Endothelial cell (in vitro differentiated cells): ENCODE measurements at places on chromosomes 2 and 18. TPM values are rescaled to one million over a fixed set of nuclear protein-coding genes. Genes with fewer than 3 reads are reported as not detected.
A peak's percentile ranks its signal among the peaks of the same experiment; 100 is the strongest.

SRD5A2 gene
- 0.64 TPM for total RNA-seq

LDAH gene
- total RNA-seq = 21.9 TPM

RIT2 gene
- not detected for total RNA-seq

ANKRD30B gene
- not detected for total RNA-seq

LRRC30 gene
- not detected for total RNA-seq

TOGARAM2 gene
- total RNA-seq = 0.23 TPM

OR6B2 gene
- 0.23 TPM for total RNA-seq

HIBCH gene
- 29.8 TPM for total RNA-seq

MROH2A gene
- total RNA-seq = 0.31 TPM

CHMP1B gene
- 38.5 TPM for total RNA-seq

LRP1B gene
- 1.4 TPM for total RNA-seq

HOXD1 gene
- 3.8 TPM for total RNA-seq

VIL1 gene
- 0.44 TPM for total RNA-seq

INPP5D gene
- 79.2 TPM for total RNA-seq

DNA sequence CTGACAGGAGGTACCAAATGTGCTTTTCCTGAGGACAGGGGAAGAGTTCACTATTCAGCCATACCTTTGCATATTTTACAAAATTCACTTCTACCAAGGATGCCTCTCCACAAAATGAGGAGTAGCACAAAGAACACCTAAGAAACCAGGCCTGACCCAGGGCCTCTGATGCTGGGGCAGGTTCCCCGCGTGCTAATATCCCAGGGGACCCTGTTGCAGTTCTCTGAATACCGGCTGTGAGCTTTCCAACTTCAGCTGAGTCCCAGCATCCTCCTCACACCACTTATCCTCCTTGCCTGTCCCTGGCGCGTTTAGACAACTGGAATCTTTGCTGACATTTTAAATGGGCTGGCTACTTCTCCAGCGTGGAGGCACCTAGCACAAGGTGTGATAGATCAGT, 142.3 kb downstream of the BCL2 start:
- no peak overlapping the region for H3K4me3 ChIP-seq
- DNase-seq = no peak
- H3K36me3 ChIP-seq = no peaks in the 10 kb centered on the region
- peaks cover 1% of the 10 kb centered on the region for H3K27me3 ChIP-seq
- H3K27ac ChIP-seq = no peak overlapping the region

DNA sequence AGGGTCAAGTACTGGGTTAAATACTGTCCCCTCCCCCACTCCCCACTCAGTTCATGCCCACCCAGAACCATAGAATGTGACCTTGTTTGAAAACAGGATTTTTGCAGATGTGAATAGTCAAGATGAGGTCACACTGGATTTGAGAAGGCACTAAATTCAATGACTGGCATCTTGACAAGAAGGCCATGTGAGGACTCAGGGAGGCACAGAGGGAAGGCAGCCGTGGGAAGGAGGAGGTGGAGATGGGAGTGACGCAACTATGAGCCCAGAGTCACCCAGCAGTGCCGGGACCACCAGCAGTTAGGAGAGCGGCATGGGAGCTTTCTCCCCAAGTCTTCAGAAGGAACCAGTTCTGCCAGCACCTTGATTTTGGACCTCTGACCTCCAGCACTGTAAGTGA, 257.3 kb downstream of the BCL2 start:
- H3K27ac ChIP-seq = no peak overlapping the region
- DNase-seq = no peak
- no peak overlapping the region for H3K4me3 ChIP-seq
- peaks cover 7% of the 10 kb centered on the region for H3K27me3 ChIP-seq

DNA sequence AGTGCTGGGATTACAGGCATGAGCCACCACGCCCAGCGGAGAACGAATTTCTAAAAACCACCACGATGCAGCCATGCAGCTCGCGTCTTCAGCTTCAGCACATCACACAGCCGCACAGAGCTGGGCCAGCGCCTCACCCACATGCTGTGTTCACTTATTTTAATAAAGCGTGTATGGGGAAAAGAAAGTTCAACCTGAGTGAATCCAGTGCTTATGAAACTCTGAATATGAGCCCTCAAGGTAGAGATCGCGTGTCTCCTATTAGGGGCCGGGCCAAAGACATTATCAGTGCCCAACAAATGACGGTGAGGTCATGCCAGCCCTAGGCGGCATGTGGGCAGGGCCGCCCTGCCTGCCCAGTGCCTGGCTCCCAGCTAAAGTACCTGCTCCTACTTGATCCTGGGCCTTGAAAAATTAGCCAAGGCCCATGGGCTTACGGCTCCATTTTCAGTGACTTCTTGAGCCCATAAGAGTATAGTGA, 44.3 kb downstream of the SPRED2 start:
- no peak for DNase-seq
- H3K27ac ChIP-seq = no peak overlapping the region
- peaks cover 27% of the 10 kb centered on the region for H3K4me1 ChIP-seq
- peaks cover 8% of the 10 kb centered on the region for H3K27me3 ChIP-seq

GRCh38 chr2:127054604-127054930, 52.4 kb downstream of the BIN1 start:
- H3K36me3 ChIP-seq = peaks cover 28% of the 10 kb centered on the region
- H3K27me3 ChIP-seq = peaks cover 30% of the 10 kb centered on the region
- H3K27ac ChIP-seq = peak overlapping the region; percentile 43
- peaks cover 22% of the 10 kb centered on the region for H3K4me1 ChIP-seq
- DNase-seq = no peak

DNA sequence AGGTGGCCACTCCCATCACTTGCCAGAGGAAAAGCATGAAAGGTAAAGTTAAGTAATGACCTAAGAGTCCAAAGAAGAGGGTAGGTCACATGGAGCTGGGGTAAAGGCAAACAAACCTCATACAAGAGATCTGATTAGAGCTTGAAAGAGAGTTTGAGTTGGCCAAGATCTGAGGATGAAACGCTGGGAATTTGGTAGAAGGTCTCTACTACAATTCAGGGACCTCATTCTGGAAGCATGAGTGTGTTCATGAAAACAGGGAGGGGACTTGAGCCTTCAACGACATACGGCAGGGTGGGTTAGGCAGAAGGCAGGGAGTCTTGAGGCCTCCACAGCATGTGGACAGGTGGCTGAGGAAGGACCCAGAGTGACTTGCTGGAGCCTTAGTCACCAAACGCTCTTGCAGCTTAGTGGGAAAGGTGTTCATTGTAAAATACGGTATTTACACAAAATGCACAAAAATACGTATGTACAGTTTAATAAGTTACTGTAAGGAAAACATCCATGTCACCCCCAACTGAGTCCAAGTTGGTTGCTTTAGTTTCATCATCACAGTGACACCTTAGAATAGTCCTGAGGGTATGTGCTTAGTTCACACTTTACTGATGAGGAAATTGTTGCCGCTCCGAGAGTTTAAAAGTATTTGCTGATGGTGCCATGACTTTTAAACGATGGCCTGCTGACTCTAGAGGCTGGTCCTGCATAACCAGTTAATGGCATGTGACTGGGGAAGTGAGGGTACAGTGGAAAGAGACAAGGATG, 5.0 kb upstream of the FARP2 start:
- H3K4me1 ChIP-seq = peaks cover 7% of the 10 kb centered on the region
- peaks cover 4% of the 10 kb centered on the region for H3K27me3 ChIP-seq
- DNase-seq = no peak

DNA sequence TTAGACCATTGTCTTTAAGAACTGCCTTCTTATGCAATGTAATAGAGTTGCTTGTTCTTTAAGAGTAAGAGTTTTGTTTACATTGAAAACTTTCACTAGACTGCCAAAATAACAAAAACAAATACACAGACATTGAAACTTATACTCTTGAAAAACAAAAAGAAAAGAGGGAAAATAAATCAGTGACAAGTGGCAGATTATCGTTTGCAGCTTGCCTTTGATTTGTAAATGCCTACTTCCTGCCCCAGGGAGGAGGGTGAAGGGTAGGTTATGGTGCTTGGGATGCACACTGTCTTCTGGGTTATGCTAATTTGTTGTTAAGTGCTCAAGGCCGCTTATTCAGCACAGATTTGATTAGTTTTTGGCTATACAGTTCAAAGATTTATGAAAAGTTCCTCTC, 198.7 kb downstream of the TGIF1 start:
- H3K27me3 ChIP-seq = peaks cover 2% of the 10 kb centered on the region
- H3K4me3 ChIP-seq = no peak overlapping the region
- no peak overlapping the region for H3K27ac ChIP-seq
- DNase-seq = no peak
- no peaks in the 10 kb centered on the region for H3K4me1 ChIP-seq
- no peaks in the 10 kb centered on the region for H3K36me3 ChIP-seq

DNA sequence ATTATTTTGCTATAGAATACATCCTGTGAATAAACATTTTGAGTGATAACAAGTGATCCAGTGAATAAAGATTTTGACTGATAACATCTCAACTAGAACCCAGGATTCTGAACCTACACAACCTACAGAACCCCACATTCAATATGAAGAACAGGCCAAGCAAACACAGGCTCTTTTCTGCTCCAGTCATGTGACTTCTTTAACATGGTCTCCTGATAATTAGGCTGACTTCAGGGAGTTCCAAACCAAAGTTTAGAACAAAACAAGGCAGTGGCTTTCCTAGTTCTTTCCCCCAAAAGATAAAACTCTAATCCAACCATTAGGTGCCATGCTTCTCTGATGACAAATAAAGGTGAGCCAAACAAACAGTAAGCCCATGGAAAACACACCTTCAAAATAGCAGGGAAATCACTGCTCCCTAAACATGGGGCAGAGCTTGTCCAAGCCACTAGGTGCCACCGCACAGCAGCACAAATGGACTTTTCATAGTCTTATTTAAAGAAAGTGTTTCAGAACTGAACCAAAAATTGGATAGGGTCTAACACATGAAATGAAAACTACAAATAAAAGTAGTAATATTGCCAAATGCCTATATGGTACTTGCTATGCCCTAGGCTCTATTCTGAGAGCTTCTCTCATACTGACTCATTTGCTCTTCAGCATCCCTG, 95.3 kb downstream of the EVA1A start:
- peaks cover 21% of the 10 kb centered on the region for H3K4me1 ChIP-seq
- peak; percentile 10 for DNase-seq
- no peaks in the 10 kb centered on the region for H3K36me3 ChIP-seq
- no peak overlapping the region for H3K4me3 ChIP-seq

GRCh38 chr2:221635949-221636348, 63.8 kb upstream of the EPHA4 start:
- no peak for DNase-seq
- no peak overlapping the region for H3K4me3 ChIP-seq
- H3K4me1 ChIP-seq = no peaks in the 10 kb centered on the region
- no peak overlapping the region for H3K27ac ChIP-seq
- H3K36me3 ChIP-seq = no peaks in the 10 kb centered on the region
- no peaks in the 10 kb centered on the region for H3K27me3 ChIP-seq

DNA sequence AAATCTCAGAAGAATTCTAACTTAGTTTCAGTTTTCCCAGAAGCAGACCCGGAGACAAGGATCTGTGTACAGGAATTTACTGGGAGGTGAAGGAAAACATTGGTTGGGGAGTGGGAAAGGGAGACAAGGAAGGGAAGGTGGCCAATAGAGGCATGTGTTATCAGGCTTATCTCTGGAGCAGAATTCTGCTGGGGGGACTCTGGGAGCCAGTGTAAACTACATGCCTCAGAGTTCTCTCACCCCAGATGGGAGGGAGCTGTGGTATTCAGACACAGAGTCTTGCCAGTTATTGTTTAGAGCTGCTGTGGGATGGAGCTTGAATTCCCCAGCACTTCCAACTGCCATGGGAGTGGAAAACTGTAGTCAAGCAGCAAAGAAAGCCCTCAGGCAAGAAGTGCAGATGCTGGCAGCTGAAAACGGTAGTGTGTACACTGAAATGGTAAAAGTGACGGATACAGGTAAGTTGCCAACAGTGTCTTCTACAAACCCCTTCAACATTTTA, 19.0 kb downstream of the DNPEP start:
- peaks cover 4% of the 10 kb centered on the region for H3K36me3 ChIP-seq
- H3K27me3 ChIP-seq = peaks cover 4% of the 10 kb centered on the region
- H3K4me1 ChIP-seq = peaks cover 3% of the 10 kb centered on the region
- no peak overlapping the region for H3K4me3 ChIP-seq
- DNase-seq = no peak
- no peak overlapping the region for H3K27ac ChIP-seq

GRCh38 chr2:6196449-6196848, 504.3 kb downstream of the SOX11 start:
- H3K4me1 ChIP-seq = no peaks in the 10 kb centered on the region
- H3K27me3 ChIP-seq = peaks cover 3% of the 10 kb centered on the region
- DNase-seq = no peak
- no peak overlapping the region for H3K27ac ChIP-seq
- no peaks in the 10 kb centered on the region for H3K36me3 ChIP-seq
- no peak overlapping the region for H3K4me3 ChIP-seq

- H3K36me3 ChIP-seq = peaks cover 4% of the 10 kb centered on the region
- H3K4me3 ChIP-seq = no peak overlapping the region
- no peak overlapping the region for H3K27ac ChIP-seq
- peaks cover 25% of the 10 kb centered on the region for H3K4me1 ChIP-seq
- H3K27me3 ChIP-seq = peaks cover 19% of the 10 kb centered on the region
Observed at GRCh38 chr18:79387214-79387613, 8.5 kb upstream of the NFATC1 start.

DNA sequence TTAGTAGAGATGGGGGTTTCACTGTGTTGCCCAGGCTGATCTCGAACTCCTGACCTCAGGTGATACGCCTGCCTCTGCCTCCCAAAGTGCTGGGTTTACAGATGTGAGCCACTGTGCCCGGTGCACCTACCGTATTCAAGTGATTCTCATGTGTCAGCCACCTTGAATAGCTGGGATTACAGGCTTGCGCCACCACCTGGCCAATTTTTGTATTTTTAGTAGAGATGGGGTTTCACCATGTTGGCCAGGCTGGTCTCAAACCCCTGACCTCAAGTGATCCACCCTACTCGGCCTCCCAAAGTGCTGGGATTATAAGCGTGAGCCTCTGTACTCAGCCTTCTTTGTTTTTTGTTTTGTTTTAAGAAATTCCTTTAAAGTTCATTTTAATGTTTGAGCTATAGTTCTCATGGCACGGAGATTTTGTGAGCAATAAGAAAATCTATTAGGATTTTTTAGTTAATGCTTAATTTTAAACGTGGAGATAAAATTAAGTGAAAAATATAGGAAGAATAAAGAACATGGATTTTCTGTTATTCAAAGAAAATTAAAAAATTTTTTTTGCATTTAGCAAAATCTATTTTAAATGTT, 242.6 kb downstream of the PHLPP1 start:
- no peak overlapping the region for H3K27ac ChIP-seq
- no peak overlapping the region for H3K4me3 ChIP-seq
- H3K36me3 ChIP-seq = peaks cover 25% of the 10 kb centered on the region
- DNase-seq = peak; percentile 71

DNA sequence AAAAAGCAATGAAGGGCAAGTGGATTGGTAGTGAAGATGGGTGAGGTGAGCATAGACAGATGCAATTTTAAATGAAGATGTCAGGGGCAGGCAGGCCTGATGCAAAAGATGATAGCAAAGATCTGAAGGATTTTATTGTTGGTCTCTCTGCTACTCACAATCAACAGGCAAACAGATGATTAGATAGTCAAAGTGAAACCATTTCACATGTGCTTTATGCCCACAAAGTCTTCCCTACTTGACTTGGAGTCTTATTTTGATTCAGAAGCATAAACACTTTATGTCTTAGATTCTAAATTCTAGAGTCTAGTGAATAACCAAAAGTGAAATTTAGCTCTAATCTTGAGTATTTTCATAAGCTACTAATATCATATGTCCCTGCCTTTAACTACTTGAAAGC, 153.8 kb upstream of the HNRNPA3 start:
- peaks cover 3% of the 10 kb centered on the region for H3K4me1 ChIP-seq
- H3K36me3 ChIP-seq = no peaks in the 10 kb centered on the region
- no peak overlapping the region for H3K27ac ChIP-seq

GRCh38 chr2:20425884-20426283, 21.0 kb upstream of the RHOB start:
- H3K36me3 ChIP-seq = no peaks in the 10 kb centered on the region
- no peak overlapping the region for H3K27ac ChIP-seq
- H3K4me1 ChIP-seq = peaks cover 34% of the 10 kb centered on the region
